ENCODE measurements at places on chromosomes 5 and 9. TPM values are rescaled to one million over a fixed set of nuclear protein-coding genes. Genes with fewer than 3 reads are reported as not detected.
A peak's percentile ranks its signal among the peaks of the same experiment; 100 is the strongest.

GRCh38 chr5:68215898-68216244, 315 bp downstream of the PIK3R1 start:
- no peak for DNase-seq

The LMX1B gene
- total RNA-seq = 1.8 TPM

DNA sequence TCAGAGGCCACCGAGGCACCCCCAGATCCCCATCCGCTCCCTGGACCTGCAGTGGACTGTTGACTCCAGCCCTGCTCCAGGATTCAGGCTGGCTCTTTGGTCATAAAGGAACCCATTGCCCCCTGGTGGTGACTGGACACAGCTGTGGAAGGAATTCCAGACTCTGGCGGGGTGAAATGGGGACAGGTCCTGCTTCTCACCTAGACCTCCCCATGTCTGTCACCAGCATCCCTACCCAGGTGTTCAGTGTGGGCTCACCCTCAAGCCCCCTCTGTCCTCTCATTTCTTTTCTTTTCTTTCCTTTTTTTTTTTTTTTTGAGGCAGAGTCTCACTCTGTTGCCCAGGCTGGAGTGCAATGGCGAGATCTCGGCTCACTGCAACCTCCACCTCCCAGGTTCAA, 25.5 kb upstream of the STXBP1 start:
- peak; percentile 83 for DNase-seq

- DNase-seq = no peak
Measured at GRCh38 chr5:167785901-167786300, 505.5 kb upstream of the WWC1 start.

The WNT8A gene
- total RNA-seq = not detected

The IL4 gene
- not detected for total RNA-seq

The ACTL7B gene
- not detected for total RNA-seq

GRCh38 chr5:56269216-56269927, 36.2 kb upstream of the ANKRD55 start:
- peak; percentile 22 for DNase-seq

GRCh38 chr5:88094403-88094802, 174.2 kb downstream of the TMEM161B start:
- DNase-seq = no peak

The IL13 gene
- total RNA-seq = not detected

DNA sequence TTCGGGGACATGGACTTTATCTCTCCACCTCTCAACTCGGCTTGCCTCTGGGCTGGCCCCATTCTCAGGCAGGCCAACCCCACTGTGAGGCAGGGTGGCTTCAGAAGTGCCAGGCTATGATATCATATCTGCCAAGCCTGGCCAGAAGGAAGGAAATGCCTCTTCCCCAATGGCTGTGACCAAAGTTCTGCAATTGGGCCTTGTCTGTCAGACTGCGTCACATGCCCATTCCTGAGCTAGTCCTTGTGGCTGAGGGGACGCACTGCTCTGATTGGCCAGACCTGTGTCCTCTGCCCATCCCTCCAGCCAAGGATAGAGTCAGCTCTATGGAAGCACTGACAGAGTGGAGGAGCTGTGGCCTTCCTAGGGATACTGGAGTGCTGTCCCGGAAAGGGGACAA, 11.9 kb downstream of the SMIM23 start:
- DNase-seq = no peak

- no peak for DNase-seq
Measured at GRCh38 chr5:73435759-73436534, 12.6 kb downstream of the FOXD1 start.

DNA sequence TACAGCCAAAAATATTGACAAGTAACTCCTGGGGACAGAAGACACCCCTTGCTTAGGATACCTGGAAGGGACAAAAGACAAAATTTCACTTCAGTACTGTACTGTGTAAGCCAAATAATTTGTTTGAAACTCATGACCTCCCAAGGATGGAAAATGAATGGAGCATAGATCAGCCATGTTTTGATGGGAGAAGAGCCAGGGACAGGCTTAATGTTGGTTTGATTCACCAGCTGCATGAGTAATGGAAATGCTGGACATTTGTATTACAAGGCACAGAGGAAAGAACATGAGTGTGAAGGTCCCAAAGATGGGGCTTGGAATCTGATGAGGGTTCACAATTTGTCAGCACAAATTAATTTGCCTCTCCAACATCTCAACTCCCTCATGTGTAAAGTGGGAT, 122.8 kb downstream of the ENC1 start:
- peak; percentile 85 for DNase-seq

DNA sequence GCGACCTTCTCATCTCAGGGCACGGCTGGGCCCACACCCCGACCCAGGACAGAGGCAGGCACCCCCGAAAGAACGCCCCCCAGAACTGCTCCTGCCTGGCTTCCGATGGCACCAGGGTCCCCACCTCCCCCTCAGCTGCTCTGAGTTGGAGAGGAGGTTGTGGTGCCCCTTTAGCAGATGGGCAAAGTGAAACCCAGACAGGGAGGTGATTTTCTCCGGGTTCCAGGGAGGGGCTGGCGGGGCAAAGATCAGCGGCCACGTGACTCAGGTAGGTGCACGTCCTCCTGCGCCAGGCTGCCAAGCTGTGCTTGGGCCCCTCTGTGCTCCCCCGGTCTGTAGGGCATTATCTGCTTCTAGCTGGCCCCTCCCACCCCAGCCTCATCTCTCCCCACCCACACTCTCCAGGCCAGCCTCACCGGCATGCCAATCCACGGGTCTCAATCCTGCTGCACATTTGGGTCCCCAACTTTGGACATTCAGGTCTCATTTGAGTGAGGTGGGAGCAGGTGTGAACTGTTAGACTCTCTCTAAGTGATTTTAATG, 85.1 kb upstream of the RAPGEF1 start:
- no peak for DNase-seq

GRCh38 chr9:98520221-98520960, 188.3 kb downstream of the GABBR2 start:
- peak; percentile 22 for DNase-seq

GRCh38 chr5:14869668-14870164, 1.9 kb downstream of the ANKH start:
- no peak for DNase-seq

DNA sequence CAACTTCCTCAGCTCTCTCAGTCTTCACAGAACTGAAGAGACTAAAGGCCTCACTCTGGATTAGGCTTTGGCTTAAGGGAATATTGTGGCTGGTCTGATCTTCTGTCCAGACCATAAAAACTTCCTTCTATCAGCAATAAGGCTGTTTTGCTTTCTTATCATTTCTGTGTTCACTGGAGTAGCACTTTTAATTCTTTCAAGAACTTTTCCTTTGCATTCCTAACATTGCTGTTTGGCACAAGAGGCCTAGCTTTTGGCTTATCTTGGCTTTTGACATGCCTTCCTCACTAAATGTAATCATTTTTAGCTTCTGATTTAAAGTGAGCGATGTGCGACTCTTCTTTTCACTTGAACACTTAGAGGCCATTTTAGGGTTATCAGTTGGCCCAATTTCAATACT, 88.7 kb upstream of the ACOT12 start:
- no peak for DNase-seq

DNA sequence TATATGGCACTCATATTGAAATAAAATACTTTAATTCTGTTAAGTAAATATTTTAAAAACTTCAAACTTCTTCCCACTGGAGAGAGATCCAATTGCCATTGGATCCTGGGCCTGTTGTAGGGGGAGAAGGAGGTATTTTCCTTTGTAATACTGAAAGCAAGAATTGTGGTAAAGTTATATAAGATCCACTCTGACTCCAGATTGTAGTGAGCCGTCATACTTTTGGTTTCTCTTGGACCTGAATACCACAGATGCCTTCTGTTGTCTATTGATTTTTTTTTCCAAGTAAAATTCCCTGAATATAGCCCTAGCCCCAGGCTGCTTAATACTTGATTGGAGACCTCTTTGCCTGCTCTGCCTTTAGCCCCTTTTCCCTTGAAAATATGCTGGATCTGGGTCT, 86.9 kb downstream of the ATG10 start:
- DNase-seq = no peak

The PCDHAC2 gene
- 5.1 TPM for total RNA-seq

The NMUR2 gene
- not detected for total RNA-seq

- peak; percentile 68 for DNase-seq
Measured at GRCh38 chr5:159061179-159061796, 38.4 kb downstream of the EBF1 start.

The NR5A1 gene
- not detected for total RNA-seq

DNA sequence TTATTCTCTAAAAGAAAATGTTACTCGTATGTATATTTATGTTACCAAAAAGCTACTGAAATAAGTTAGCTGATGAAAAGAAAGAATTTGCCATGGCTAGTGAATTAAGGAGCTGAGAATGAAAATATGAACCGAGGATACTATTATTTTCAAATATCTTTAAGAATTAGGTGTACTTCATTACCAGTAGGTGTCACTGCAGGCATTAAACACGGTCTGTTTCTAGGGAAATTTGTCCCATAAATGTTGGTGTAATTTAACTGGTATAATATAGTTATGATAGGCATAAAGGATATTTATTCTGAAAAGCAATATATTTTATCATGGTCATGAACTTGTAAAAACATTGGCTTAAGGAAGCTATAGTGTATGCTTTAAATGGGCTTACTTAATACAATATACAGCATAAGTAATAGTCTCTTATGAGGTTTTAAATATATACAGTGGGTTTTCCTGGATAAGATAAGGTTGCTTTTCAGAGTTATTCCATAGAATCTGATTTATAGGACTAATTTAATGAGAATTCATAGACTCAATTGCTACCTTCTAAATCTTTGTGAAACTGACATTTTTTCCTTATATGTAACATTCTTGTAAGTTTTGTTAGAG, 72.4 kb upstream of the MPDZ start:
- DNase-seq = peak; percentile 3

The TAF11L10 gene
- total RNA-seq = not detected

The CDO1 gene
- not detected for total RNA-seq

DNA sequence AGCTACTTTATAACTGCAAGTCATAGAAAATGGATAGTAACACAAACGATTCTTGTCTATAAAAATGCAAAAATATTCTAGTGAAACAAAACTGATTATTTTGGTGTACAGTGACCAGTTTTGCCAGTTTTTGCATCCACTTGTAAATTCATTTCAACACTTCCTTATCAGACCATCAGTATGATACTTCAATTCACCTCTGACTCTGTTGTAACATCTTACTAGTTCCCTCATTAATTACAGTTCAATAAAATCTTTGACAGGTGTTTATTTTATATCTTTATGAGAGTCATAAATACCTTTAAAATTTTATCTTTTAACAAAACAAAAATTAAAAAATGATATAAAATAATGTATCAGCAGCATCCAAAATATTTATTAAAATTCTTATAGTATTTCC, 13.1 kb upstream of the PTCH1 start:
- DNase-seq = no peak

- DNase-seq = no peak
Measured at GRCh38 chr9:86503314-86503713, 149.1 kb upstream of the TUT7 start.

The GPR150 gene
- total RNA-seq = not detected

The PAPPA gene
- total RNA-seq = 0.02 TPM

The RAD17 gene
- total RNA-seq = 38.5 TPM

Data from A172 (cell line).